ENCODE measurements at places on chromosomes 12 and 14.

DNA sequence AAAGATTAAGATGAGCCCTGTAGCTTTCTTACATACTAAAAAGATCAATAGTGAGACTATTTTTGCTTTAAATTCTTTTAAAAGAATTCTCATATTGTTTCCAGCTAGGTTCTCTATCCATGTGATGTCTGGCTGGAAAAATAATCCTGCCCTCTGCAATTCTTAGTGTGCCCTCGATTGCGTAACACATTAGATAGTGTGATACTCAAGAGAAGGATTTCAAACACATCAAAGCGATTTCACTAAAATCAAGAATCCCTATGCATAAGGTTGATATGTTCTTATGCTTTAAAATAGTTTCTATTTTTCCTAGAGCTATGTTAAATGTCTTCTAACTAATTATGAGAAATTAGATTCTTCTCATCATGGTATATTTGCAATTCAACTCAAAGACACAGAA, 127.3 kb upstream of the PLEKHA5 start:
- no peak for DNase-seq

DNA sequence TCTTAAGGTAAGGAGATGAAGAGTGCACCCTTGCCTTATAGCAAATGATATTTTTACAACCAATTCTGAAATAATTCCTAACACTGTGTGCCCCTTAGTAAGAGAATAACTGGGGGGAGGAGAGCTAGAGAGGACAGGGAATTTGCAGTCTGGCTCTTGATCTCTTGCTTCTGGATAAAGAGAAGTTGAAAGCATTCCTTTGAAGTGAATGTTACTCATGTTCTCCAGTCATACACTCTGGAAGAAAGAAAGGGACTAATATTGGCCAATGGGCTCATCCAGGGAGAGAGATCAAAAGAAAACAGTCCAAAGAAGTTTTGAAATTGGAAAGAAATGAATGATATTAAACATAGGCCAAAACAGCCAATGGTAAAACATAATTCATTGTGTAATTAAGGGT, 25.3 kb downstream of the C12orf75 start:
- DNase-seq: no peak

GRCh38 chr12:29889737-29890136, 106.0 kb upstream of the TMTC1 start:
- no peak for DNase-seq

GRCh38 chr12:25972783-25973182, 14.3 kb downstream of the RASSF8 start:
- DNase-seq: no peak

GRCh38 chr14:78307671-78308070, 137.5 kb downstream of the NRXN3 start:
- DNase-seq: no peak
